ENCODE measurements at places on chromosomes 5 and 9. TPM values are rescaled to one million over a fixed set of nuclear protein-coding genes. Genes with fewer than 3 reads are reported as not detected.

- DNase-seq: no peak
These were observed 478 bp upstream of the GGTA1 start for GRCh38 chr9:121500165-121500478.

DNA sequence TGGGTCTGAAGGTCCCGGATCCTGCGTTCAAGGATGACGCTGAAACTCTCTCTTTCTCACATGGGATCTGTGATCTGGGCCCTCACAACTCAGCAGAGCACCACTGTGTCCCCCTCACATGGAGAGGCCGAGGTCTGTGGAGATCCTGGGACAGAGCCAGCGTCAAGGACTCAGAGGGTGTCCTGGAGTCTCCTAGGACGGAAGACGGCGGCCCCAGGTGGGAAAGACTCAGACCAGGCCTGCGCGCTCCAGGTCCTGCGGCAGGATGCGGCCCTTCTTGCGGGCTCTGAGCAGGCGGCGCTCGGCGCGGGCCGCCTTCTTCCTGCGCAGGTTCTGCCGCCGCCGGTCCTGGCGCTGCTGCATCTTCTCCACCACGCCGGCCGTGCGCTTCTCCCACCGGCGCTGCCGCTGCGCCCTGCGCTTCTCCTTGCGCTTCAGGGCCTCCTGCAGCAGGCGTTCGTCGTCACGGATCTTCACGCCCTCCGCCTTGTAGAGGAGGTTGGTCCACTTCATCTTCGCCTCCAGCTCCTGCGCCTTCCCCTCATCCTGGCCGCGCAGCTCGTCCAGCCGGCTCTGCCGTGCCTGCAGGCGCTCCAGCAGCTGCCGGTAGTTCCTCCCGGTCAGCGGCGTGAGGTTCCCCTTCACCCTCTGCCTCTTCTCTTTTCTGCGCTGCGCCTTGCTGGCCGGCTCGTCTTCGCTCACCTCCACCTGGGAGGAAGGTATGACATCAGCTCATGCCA lies 4.2 kb downstream of the SURF6 start:
- no peak for DNase-seq

- no peak for DNase-seq
These were observed 42.1 kb upstream of the GPR21 start for GRCh38 chr9:122991370-122991830.

DNA sequence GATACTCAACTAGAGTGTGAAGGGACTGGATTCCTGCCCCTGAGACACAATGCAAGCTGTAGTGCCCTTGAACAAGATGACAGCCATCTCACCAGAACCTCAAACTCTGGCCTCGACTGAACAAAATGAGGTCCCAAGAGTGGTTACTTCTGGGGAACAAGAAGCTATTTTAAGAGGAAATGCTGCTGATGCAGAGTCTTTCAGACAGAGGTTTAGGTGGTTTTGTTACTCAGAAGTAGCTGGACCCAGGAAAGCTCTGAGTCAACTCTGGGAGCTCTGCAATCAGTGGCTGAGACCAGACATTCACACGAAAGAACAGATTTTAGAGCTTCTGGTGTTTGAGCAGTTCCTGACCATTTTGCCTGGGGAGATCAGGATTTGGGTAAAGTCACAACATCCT lies 2.4 kb downstream of the ZNF483 start:
- no peak for DNase-seq

- DNase-seq: no peak
These were observed 28.8 kb downstream of the NSD1 start for GRCh38 chr5:177162379-177162778.

GRCh38 chr5:180470966-180471582 lies 23.1 kb upstream of the CNOT6 start:
- DNase-seq: peak; percentile 74

PCDHGA10 gene
- 18.4 TPM for total RNA-seq

DNA sequence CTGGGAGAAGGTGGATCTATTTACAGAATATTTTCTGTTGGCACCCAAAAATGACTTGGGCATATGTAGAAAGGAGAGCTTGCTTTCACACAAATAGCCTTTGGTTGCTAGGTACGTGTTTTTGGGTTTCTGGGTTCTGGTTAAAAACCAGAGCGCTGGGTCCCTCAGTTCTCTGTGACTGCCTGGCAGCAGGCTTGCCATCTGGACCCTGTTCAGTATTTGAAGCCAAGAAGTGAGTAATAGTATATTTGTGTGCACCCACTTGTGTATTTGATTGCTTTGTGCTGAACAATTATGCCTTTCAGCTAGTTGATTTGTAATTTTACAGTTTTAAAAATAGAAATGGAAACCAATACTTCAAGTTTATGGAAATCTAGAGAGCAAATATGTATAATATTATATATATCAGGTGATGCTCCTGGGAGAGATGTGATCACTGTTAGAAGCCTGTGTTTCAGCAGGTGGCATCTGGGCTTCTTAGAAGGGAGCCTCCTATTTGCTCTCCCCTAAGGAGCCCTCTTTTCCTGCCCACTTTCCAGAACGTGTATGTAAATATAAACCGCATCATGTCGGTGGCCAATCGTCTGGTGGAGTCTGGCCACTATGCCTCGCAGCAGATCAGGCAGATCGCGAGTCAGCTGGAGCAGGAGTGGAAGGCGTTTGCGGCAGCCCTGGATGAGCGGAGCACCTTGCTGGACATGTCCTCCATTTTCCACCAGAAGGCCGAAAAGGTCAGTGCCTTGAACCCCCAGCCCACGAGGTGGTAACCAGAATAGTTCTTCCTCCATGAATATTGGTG lies 153.6 kb downstream of the TRIO start:
- no peak for DNase-seq

MARVELD2 gene
- 0.36 TPM for total RNA-seq

PCDHB9 gene
- 5.5 TPM for total RNA-seq

SV2C gene
- 0.66 TPM for total RNA-seq

DNA sequence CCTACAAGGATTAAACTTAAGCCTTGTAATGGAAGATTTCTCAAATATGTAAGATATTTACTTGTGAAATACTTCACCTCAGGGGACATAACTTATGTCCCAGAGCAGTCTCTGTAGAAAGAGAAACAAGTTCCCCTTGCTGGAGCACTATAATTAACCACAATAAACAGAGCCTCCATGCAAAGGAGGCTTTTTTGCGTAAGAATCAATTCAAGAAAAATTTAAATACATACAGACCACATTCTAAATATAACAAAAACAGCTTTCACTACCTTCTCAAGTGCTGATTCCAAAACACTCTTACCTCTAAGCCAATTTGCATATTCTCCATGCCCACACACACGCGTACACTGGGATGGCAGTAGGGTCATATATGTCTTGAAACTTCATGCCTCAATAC lies 30.7 kb upstream of the CCNB1 start:
- DNase-seq: no peak

DNA sequence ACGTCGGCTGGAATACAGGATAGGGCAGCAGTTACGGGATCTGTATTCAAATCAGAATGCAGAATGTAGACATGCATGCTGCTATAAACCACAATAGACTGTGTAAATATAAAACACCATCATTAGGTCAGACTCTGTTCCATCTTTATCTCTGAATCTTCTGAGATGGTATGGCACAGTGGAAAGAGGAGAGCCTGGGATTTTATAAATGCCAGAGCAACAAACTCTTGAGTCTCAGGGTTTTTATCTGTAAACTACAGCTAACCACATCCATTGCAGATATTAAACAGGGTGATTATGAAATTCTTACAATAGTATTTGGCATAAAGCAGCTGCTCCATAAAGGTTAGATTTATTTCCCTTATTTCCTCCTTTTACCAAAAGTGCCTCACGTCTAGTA lies 108.7 kb downstream of the ZDHHC21 start:
- no peak for DNase-seq

GRCh38 chr5:145161391-145161790 lies 673.8 kb downstream of the PRELID2 start:
- no peak for DNase-seq

SREK1IP1 gene
- 28.6 TPM for total RNA-seq

GRCh38 chr5:149228618-149229297 lies 42.9 kb upstream of the AFAP1L1 start:
- DNase-seq: no peak

- no peak for DNase-seq
These were observed 100.6 kb downstream of the CETN3 start for GRCh38 chr5:90308787-90309585.

- DNase-seq: no peak
These were observed 65.2 kb downstream of the USP20 start for GRCh38 chr9:129900263-129901027.

GRCh38 chr5:76114179-76114851 lies 31.1 kb downstream of the SV2C start:
- DNase-seq: no peak

SLC9A3 gene
- 1.7 TPM for total RNA-seq

DNA sequence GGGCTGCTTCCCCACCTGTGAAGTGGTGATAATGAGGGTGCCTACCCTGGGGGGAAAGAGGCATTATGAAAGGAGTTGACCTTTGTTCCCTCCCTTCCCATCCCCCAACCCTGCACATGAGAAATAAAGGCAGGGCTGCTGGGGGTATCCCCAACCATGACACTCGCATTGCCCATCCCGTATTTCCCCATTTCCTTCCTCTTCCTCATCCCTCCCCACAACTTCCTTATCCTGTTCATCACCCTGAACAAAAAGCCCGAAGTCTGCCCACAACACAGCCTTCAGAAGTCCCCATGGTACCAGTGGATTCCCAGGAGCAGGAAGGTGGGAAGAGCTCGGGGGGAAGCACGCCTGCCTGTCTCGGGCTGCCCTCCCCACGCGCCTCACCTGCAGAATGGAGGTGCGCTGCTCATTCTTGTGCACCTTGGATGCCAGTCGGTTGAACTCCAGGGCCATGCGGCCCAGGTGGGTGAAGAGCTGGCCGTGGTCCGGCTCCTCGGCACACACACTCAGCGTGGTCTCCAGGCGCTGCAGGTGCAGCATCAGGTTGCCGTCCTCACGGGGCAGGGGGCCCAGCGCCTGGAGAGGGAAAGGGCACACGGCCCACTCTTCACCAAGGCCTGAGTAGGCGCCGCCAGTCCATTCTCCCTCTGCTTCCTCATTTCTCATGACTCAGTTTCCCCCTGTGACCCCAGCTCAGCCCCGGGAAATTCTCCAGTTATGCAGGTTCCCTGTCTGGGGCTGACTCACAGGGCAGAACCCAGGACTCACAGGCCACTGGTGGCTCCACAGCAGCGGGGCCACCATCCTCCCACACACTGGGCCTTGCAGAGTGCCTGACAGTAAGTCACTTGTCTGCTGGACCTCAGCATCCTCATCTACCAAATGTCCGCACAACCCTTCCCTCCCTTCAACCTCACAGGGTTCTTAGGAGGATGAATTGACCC lies 24.2 kb downstream of the TNIP1 start:
- no peak for DNase-seq

DNA sequence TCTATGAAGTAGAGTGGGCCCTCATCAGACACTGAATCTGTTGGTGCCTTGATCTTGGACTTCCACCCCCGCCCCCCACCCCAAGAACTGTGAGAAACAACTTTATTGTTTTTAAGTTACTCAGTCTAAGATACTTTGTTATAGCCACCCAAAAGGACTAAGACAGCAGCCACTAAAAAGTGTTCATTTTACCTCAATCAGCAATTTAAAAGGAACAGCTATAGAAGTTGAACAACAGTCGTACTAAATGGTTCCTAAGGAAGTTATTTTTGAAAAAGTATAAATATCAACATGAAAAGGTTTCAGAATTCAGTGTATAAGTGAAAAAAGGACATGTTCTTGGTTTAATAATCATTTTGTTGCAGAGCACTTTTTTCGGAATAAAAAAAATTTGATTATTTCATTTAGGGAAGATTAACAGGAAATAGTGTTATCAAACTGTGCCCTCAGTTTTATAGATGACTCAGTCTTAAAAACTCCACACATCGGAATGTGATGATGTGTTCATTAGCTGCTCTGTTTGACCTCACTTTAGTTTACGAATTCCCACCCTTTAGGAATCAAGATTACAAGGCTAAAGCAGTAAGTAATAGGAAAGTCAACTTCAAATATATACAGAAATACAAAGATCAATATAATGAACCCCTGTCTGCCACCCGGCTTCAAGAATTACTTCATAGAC lies 71.2 kb downstream of the MTAP start:
- DNase-seq: no peak

SMIM33 gene
- total RNA-seq: not detected

ZDHHC11B gene
- total RNA-seq: 3.0 TPM

FRMD3 gene
- total RNA-seq: 2.3 TPM

Measured in neural crest cell (in vitro differentiated cells).